Progenitor cell of endocrine pancreas (in vitro differentiated cells): ENCODE measurements at places on chromosomes 5 and 9.

GRCh38 chr9:18075253-18075952, 398.6 kb upstream of the ADAMTSL1 start:
- no peak for DNase-seq

GRCh38 chr9:69655065-69655464, 17.1 kb downstream of the APBA1 start:
- DNase-seq, result no peak

- DNase-seq, result no peak
These were observed 15.3 kb downstream of the NFIB start for GRCh38 chr9:14298601-14299022.

- DNase-seq, result no peak
These were observed 297.0 kb downstream of the CCDC171 start for GRCh38 chr9:15849871-15850270.
